ENCODE measurements at places on chromosomes 7 and 10.

- no peak for DNase-seq
These were observed 157.8 kb downstream of the SNX10 start for GRCh38 chr7:26449175-26450165.

DNA sequence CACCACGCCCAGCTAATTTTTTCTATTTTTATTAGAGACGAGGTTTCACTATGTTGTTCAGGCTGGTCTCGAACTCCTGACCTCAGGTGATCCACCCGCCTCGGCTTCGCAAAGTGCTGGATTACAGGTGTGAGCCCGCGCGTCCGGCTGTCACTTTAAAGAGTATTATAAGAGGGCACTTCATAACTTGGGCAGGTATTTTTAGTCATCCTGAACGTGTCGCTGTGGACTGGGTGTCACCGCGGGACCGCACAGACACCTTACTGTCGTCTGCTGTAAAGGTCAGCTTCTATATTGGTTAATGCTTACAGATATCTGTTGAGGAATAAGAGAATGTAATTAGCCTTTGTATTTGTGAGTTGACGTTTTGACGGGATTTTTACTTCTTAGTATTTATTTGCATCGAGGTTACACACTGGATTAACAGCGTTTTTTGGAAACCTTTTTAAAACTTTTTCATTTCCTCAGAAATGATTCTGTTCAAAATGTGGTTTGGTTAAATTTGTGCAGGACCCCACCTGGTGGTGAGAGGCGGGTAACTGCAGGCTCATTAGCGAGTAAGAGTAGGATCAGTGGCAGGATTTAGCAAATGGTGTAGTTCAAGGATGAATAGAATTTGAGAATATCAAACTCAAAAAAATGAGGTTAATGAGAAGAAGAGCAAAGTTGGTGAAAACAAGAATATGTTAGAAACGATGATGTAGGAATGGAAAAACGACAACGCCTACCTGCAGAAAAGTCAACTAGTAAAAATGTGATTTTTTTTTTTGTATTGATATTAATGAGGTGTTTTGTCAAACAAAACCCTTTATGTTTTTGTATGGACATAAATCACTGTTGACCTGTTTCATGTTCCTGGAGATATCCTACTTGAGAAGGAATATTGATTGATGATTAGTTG, 3.2 kb downstream of the DNAJB6 start:
- DNase-seq = peak; percentile 21

DNA sequence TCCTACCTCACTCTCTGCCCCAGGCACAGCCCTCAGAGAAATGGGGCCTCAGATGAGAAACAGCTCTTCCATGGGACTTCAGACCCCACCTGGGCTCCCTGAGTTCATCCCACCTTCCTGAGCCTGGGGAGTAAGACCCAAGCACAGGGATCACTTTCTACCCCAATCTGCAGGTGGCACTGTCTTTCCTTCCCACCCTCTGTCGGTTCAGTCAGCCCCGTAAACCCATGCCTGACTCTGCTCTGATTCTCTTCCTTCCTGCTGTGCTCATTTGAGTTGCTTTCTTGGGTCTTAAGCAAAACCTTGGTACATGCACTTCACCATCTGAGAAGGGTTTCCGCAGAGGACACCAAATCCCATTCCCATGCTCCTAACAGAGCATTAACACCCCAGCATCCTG, 306.4 kb upstream of the CDC14C start:
- no peak for DNase-seq

GRCh38 chr7:148872188-148872587, 11.9 kb downstream of the EZH2 start:
- no peak for DNase-seq

GRCh38 chr7:137096607-137097006, 228.2 kb downstream of the CHRM2 start:
- no peak for DNase-seq

DNA sequence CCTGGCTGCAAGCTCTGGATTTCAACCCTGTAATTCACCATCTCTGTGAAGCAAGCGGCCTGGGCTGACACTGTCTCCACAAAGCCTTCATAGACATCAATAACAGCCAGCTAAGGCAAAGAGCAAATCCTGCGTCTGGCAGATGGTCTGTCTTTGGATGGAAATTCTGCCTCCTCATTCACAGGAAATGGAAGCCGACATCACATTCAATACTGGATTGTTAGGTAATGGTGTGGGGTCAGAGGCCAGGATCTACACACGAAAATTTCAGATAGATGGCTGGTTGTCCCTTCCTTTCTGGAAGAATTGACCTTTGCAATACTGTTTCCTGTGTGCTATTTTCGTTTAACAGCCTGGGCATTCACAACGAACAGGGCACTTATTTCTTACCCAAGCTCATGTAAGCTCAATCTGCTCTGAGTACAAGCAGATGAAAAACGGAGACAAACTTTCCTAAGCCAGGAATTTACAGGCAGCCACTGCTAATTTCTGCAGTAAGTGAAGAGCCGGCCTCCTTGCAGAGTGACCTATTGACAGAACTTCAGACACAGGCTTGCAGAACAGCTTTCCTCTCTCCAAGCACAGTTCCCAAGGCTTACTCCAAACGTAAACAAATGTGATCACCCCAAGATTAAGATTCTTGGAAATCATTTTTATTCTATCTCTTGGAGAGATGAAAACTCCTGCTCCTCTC, 3.1 kb upstream of the ADAM12 start:
- DNase-seq = no peak

DNA sequence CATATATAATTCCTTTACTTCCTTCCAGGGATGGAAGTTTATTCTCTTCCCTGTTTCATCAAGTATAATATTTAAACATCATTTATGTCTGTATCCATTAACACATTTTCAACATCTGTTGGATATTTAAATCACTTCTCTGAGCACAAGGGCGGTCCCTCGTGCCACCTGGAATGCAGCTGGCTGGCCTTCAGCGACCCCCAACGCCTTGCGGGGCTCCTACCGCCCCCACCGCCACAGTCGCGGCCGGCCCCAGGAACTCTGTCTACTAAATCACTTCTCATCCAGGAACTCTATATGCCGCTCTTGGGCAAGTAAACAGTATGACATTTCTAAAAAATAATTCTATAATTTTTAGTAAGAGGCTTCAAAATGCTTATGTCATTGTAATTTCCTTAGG, 221.1 kb upstream of the PTN start:
- no peak for DNase-seq

DNA sequence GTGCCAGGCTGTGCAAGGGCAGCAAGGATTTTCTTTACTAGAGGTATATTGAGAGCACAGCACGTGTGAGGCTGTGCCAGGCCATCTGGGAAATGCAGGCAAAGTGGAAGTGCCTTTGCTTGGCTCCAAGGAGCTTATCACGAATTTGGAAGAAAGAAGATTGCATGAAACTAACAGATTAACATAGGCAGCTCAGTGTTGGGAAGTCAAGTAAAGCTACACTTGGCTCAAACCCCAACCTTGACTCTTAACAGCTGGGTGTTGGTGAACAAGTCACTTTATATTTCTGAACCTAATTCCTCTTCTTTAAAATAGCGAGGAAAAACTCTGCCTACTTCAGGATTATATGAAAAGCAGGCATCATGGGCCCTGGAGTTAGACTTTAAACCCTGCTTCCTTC, 105.2 kb downstream of the PLCE1 start:
- no peak for DNase-seq

GRCh38 chr10:7405637-7406036, 5.2 kb downstream of the SFMBT2 start:
- DNase-seq = no peak

DNA sequence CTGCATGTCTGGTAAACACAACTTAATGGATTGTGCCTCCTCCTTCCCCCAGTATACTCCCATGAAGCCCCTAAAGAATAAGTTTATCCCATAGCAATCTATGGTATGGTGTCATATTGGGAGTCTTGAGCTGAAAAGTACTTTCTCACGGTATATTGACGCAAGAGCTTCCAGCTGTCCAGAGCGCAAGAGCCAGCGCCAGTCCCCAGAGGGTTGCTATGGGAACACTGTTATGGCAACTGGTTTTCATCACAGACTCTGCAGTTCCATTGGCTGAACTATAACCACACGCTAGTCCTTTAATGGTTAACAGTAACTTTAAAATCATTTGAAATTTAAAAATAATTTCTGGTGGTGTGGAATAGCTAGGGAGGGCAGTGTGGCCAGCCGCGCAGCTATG, 46.9 kb downstream of the PRPF18 start:
- DNase-seq = no peak

GRCh38 chr7:103695521-103695920, 249.5 kb upstream of the SLC26A5 start:
- DNase-seq = no peak

DNA sequence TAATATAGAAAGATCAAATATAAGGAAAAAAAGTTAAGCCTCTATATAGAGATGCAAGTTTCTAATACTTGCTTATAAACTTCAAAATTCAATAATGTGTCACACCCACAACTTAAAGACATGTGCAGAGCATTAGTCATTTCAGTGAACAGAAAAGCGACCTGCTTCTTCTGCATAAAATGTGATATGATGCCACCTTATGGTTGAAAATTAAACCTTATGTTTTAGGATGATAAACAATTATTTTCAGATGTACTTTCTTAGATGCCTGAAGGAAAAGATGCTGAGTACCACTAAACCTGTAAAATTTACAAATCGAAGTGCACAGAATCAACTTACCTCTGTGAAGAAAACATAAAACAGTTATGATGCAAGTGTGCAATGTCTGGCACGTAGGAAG, 96.0 kb downstream of the MTERF1 start:
- no peak for DNase-seq

DNA sequence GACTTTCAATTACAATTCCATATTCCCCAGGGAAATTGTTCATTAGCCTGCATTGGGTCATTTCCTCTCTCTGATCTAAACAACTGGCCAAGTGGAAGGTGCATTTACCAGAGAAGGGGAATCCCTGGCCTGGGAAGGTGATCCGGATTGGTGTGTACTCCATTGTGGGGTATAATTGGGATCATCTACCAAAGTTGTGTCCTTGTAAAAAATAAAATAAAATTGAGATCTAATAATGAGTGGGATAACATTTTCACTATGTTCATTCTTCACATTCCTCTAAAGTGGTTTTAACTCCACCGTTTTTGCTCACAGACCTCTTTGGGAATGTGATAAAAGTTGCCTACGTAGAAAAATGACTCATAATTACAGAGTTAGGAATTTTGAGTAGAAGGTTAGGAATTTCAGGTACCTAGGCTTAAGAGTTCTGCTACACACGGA, 22.8 kb downstream of the ARL5B start:
- DNase-seq = no peak

DNA sequence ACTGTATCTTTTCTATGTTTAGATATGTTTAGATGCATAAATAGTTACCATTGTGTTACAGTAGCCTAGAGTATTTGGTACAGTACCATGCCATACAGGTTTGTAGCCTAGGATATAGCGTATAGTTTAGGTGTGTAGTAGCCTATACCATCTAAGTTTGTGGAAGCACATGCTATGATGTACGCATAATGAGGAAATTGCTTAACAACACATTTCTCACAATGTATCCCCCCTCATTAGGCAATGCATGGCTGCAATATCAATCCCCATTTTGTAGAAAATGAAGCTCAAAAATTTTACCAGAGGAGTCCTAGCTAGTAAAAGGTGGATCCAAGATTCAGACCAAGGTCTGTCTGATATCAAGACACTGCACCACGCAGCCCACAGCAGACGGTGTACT, 376.4 kb upstream of the NFE2L3 start:
- no peak for DNase-seq

DNA sequence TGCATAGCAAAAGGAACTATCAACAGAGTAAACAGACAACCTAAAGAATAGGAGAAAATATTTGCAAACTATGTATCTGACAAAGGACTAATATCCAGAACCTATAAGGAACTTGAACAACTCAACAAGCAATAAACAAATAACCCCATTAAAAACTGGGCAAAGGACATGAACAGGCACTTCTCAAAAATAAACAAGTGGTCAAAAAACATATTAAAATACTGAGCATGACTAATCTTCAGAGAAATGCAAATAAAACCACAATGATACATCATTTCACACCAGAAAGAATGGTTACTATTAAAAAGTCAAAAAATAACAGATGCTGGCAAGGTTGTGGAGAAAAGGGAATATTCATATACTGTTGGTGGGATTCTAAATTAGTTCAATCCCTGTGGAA, 17.1 kb downstream of the MAGI2 start:
- no peak for DNase-seq

DNA sequence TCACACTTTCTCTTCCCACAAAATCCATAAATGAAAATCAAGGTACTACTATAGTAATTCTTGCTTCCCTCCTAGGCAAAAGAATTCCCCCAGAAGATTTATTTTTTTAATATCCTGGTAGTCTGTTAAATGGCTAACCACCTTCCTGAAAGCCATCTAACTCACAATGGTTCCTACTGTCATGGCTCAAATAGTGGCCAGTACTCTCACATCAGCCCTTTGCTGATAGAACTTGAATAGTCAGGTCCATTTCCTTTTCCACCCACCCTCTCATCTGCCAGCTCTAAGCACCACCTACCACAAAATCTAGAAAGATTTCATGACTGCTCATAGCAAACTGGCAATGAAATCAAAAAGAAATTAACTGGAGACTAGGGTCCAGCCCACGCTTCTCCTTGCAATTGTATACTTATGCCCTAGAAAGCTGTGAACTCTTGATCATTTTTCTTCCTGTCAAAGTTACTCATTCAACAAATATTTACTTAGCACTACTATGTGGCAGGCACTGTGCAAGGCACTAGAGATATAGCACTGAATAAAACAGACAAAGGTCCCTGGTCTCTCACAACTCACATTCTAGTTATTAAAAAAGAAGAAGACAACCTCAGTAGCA, 60.4 kb downstream of the ARMH3 start:
- DNase-seq = no peak

- no peak for DNase-seq
These were observed 81.9 kb upstream of the BTBD16 start for GRCh38 chr10:122189185-122189584.

DNA sequence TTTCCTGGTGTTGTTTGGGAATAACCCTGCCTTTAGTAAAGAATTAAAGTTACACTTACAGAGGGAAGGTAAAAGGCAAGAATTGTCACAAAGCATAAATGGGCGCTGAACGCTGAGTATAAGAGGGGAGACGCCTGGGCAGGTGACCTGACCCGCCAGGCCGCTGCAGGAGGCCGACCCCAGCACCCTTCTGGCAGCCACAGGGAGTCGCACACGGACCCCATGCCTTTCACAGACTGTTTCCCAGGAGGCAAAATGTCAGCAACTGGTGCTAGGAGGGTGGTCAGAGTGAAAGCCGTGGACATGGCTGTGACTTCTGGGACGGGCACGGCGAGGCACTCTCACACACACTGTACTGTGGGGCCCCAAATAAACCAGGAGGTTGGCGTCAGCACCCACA, 288.2 kb downstream of the WDR37 start:
- no peak for DNase-seq
